Fibroblast of the conjunctiva (primary cell): ENCODE measurements at places on chromosomes 2 and 18.
A peak's percentile ranks its signal among the peaks of the same experiment; 100 is the strongest.

- DNase-seq = no peak
These were observed 532.9 kb upstream of the CRIM1 start for GRCh38 chr2:35822716-35823115.

GRCh38 chr18:3514312-3515216 is 64.6 kb downstream of the TGIF1 start:
- DNase-seq = no peak

DNA sequence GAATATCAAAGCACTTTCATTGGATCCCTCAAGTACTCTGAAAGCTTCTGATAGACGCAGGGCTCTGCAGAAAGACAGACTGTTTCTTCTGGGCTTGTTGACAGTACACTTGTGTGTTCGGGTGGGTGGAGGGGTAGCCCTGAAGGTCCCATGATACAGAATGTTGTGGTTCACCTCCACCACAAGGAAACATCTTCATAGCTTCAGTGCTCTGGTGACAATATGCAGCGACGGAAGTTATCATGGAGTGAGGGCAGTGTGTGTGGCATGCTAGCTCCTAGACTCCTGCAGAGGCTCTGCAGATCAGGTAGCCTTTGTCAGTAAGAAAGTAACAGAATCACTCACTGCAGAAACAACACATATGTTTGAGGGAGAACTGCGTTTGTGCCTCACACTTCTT is 90.7 kb downstream of the MEIS1 start:
- no peak for DNase-seq

- no peak for DNase-seq
These were observed 24.2 kb downstream of the MAP3K20 start for GRCh38 chr2:173099804-173100203.

GRCh38 chr2:65077898-65078297 is 21.7 kb downstream of the CEP68 start:
- DNase-seq = no peak

DNA sequence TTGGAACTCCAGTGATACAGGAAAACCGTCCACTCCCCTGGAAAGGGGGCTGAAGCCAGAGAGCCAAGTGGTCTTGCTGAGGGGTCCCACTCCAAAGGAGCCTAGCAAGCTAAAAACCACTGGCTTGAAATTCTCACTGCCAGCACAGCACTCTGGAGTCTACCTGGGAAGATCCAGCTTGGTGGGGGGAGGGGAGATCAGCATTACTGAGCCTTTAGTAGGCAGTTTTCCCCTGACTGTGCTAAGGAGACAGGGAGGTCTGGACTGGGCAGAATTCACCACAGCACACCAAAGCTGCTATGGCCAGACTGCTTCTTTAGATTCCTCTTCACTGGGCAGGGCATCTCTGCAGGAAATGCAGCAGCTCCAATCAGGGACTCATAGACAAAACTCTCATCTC is 510.7 kb upstream of the LRRTM1 start:
- DNase-seq = no peak

DNA sequence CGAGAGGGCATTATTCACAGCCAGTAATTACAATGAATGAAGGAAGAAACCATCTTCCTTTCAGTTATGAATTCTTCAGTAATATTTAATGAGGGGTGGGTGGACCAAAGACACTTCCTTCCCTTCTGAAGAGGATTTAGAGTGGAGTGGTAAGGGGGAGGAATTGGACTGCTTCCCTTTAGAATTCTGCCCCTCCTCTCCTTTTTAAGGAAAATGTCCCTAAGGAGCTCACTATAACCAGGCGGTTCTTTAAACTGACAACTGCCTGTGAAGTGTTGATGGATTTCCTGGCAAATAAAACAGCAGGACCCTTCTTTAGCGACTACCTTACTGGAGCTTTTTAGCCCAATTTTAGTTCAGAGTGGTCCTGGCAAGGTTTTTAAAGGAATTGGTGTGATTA is 86.4 kb downstream of the LIMS1 start:
- DNase-seq = no peak

GRCh38 chr2:15805772-15806171 is 134.6 kb upstream of the MYCN start:
- DNase-seq = no peak

DNA sequence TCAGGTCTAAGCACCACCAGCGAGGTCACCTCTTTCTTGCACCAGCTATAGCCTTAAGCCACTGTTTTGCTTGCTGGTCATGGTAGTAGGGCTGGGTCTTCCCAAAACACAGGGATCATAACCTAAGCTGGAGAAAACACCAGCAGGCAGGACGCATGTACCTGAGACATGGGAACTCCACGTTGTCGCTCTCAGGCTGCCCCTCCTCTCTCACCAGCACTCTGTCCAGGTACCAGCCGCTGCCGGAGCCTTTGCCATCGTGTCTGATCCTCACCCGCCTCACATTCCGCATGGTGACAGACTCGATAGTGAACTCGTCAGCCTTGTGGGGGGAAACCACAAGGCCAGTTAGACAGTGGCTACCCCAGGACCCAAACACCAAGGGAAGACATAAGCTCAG is 79.5 kb downstream of the LOXHD1 start:
- DNase-seq = no peak

- no peak for DNase-seq
These were observed 14.1 kb downstream of the ADD2 start for GRCh38 chr2:70753902-70754301.

DNA sequence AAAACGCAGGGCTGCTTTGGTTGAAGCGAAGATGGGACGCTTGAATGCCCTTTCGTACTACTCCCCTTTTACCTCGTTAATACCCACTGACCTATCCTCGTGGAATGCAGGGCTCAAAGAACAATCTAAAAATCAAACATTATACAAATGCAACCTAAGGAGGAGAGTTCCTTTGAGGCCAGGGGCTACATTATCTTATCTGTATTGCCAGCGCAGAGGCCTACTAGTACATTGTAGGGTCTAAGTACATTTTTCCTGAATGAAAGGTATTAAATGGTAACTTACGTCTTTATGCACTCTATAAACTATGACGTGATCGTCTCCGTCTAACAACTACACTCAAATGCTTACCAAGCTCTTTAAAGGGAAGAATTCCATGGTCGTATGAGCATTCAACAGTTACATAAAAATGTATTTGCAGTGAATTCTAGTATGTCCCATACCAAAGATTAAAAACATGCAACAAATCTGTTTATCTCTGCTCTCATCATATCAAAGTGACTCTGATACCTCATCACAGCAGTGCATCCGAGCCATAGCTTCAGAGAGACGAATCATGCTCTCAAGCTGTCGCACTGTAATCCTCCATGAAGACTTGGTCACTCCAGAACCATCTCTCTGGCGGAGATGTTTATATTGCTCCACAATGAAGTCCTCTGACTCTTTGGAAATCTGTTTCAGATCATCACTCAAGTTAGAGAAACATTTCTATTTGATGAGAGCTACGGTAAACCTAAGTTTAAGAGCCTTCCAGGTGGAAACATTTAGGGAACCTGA is 14.1 kb upstream of the LCT start:
- DNase-seq = no peak

- peak; percentile 23 for DNase-seq
These were observed 35.4 kb downstream of the INPP4A start for GRCh38 chr2:98479959-98480524.

DNA sequence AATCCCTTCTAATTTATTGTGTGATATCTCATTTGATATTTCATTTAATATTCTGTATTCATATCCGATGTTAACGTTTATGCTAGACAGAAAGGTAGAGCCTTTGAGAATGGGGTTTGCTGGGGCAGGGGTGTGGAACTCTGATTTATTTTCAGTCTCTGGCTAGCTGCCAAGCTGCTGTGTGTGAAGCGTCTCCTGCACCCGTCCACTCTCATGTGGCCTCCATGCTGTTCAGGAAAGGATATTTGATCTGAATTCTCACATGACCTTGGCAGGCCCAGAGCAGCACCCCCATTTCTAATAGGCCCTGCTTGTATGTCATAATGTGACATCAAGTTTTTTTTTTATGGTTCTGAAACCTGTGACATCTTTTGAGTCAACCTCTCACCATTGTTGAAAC is 1.6 kb downstream of the IL1R1 start:
- no peak for DNase-seq

GRCh38 chr2:97673915-97674283 is 4.4 kb downstream of the C2orf92 start:
- no peak for DNase-seq

GRCh38 chr2:221589696-221590095 is 17.6 kb upstream of the EPHA4 start:
- DNase-seq = no peak

GRCh38 chr2:144550911-144551310 is 31.0 kb upstream of the ZEB2 start:
- DNase-seq = no peak

DNA sequence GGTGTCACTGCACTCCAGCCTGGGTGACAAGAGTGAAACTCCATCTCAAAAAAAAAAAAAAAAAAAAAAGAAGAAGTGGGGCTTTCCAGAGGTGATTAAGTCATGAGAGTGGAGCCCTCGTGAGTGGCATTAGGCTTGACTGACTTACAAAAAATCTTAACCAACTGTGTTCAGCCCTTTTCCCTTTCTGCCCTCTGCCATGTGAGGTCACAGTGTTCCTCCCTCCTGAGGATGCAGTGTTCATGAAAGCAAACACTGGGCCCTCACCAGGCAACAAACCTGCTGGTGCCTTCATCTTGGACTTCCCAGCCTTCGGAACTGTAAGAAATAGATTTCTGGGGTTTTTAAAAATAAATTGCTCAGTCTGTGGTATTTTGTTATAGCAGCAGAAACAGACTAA is 37.0 kb upstream of the METTL21A start:
- no peak for DNase-seq

GRCh38 chr2:230412846-230413245 is 3.2 kb upstream of the SP100 start:
- no peak for DNase-seq

DNA sequence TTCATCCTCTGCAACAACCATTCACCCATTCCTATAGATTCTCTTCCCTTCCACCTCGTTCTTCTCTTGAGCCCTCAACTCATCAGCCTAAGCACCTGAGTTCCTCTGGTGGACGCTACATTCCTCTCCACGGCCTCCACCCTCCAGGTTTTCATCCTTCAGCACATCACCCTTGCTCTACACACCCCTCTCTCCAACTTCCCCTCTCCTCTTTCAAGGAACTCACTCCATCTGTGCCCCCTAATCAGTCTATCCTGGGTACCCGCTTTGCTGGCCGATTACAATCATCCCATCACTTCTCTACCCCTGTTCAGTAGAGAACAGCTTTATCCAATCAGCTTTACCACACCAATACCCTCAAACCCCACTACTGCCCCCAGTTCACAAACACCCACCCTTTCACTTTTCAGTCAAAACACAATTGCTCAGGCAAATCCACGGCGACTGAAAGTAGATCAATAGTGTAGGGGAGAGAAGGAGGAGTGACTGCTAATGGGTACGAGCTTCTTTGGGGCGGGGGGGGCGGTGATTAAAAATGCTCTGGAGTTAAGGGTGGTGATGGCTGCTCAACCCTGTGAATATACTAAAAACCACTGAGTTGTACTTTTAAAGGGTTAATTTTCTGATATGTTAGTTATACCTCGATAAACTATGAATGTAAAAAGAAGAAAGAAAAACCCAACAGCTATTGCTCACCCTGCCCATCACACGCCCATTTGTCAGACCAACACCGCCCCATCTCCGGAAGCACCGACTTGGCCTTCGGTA is 857 bp downstream of the DYM start:
- no peak for DNase-seq

DNA sequence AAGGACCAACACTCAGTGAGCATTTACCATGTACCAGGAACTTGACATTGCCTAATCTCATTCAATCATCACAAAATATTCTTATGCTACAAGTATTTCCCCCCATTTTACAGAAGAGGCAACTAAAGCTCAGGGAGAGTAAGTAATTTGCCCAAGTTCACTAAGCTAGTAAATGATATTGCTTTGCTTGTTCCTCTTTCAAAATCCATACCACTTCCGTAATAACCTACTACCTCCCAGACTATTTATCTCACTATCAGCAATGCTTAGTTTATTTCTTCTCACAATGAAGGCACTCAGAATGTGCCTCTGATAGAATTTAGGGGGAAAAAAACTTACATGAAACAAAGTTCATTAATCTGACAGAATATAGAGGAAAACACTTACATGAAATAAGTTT is 1070.9 kb upstream of the FANCL start:
- no peak for DNase-seq

- no peak for DNase-seq
These were observed 15.1 kb downstream of the ZCCHC2 start for GRCh38 chr18:62537946-62538345.

DNA sequence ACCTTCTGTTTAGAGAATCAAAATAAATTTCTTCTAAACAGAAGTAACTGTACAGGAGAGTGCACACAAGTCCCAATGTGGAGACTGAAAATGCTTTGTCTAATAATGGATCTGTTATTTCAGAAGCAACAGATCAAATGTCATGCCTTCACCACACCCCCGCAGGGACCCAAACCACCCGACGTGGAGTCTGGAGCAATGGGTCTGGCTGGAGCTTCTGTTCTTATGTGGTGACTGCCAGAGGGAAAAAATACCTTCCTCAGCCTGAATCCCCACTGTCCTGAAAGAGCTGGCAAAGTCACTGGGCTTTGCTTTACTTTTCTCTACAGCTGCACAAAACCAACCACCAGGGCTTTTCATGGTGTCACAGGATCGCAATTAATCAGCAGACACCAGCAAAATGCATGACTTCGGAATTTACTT is 119.0 kb upstream of the ZFP36L2 start:
- no peak for DNase-seq

GRCh38 chr2:34365932-34366331 is 766.8 kb upstream of the FAM98A start:
- no peak for DNase-seq

GRCh38 chr2:229313591-229313990 is 42.5 kb upstream of the PID1 start:
- peak; percentile 16 for DNase-seq

GRCh38 chr2:173584676-173585458 is 230.2 kb downstream of the CDCA7 start:
- no peak for DNase-seq

GRCh38 chr2:179410552-179411356 is 146.1 kb upstream of the SESTD1 start:
- DNase-seq = peak; percentile 49

- no peak for DNase-seq
These were observed 1.5 kb upstream of the OST4 start for GRCh38 chr2:27072920-27073319.

DNA sequence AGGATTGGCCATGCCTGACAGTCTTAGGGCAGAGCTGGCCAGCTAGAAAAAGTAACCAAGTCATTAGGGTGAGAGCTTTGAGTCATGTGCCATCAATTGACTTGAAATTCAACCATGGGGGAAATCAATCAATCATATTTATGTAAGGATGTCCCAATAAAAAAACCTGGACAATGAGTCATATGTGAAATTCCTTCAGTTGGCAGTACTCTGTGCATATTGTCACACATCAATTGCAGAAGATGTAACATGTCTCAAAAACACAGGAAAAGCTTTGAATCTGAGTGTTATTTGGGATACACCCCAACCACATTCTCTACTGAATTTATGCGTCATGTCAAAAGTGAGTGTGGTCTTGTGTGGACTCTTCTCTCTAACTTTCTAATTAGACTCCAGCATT is 1004.1 kb upstream of the NRXN1 start:
- DNase-seq = no peak

DNA sequence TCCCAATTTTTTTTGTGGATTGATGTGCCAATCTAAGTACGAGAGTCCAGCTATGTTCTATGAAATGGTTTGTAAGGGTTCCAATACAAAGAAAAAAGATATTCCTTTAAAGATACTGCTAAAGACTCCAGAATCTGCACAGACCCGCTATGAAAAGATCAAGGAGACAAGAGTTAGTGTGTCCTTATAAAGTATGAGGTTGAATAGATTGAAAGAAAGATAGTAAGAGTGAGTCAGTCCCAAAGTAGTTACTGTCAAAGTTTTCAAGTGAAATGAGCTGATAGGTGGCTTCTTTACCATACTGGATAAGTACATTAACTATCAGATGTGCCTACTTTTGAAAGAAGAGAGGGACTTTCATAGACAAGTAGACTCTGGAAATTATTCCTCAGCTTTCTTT is 17.9 kb upstream of the EHBP1 start:
- DNase-seq = no peak
